ENCODE measurements at places on chromosomes 12 and 14.

DNA sequence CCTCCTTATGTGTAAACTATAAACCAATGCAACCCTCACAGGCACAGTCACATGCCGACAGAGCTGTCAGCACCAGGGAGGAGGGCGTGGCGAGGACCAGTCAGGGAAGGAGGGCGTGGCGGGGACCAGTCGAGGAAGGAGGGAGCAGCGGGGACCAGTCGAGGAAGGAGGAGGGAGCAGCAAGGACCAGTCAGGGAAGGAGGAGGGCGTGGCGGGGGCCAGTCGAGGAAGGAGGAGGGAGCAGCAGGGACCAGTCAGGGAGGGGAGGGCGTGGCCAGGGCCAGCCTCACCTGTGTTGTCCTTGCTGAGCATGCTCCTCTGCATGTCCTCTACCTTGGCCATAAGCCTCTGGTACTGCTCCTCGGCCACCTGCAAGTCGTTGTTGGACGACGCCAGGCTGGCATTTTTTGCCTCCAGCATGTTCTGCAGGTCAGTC, 24.2 kb downstream of the GOLGA3 start:
- no peak for DNase-seq

DNA sequence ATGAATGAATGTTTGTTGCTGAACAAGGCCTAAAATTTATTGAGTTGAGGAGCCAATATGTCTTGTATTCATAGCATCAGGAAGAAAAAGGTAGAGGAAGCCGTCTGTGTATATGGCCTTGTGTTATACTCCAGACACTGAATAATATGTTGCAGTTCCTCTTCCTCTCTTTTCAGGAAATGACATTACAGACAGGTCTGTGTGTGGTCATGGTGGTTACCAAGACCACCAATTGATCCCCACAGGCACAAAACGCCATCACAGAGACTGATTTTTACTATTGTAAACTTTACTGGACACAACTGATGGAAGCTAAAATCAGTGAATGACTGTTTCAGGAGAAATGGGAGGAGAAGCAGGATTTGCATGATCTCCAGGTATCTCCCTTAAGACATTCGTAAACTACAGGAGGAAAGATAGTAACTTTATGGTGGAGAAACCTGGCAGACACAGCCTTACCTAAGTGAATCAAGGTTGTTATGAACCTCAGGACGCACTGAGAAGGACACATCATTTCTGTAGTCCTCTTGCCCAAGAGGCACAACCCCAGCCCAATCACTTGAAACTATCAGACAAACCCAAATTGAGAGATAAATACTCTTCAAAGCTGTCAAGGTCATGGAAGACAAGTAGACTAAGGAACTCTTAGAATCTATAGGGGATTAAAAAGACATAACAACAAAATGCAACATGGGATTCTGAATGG, 334.1 kb upstream of the RGS6 start:
- peak; percentile 25 for DNase-seq

DNA sequence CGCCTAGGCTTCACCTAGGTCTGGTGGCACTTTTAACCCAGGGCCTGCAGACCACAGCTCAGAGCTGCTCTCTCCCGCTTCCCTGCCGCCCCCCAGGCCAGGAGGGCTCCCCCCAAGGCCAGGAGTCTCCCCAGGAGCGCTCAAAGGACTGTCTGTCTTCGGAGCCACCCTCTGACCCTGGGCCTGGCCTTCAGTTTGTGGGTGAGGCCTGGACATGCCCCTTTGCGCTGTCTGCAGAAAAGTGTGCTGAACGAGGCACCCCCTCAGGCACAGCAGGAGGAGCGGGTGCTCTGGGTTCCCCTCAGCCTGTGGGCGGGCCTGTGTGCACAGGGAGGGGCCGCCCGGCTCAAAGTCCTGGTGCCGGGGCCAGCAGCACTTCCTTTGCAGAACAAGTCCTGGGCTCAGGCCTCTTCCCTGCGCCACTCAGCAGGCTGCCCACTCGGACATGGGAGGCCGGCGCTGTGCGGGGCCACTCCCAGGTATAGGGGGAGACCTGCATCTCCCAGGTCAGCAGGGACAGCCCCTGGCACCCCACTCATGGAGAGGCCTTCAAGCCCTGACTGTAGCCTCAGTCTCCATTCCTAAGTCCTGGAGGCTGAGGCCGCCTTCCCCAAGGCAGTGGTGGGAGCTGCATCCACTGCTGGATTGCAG, 14.3 kb downstream of the DEGS2 start:
- no peak for DNase-seq

DNA sequence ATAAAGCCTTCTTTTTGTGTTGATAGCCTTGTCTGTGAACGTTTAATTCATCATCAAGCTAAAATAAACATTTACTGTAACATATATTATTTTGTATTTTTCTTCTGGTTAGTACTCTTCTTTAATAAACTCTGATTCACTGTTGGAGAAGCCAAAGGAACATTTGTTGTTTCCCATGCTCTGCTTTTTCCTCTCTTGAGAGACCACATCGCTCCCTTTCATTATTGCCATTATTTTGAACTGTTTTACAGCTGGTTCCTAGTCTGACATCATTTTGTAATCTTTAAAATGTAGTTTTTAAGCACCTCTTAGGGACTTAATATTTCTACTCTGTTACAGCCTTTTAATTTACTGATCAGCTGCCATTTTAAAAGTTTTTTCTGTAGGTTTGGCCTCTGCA, 301.8 kb downstream of the NPAS3 start:
- no peak for DNase-seq

GRCh38 chr12:114704096-114704495, 20.1 kb upstream of the TBX3 start:
- no peak for DNase-seq

DNA sequence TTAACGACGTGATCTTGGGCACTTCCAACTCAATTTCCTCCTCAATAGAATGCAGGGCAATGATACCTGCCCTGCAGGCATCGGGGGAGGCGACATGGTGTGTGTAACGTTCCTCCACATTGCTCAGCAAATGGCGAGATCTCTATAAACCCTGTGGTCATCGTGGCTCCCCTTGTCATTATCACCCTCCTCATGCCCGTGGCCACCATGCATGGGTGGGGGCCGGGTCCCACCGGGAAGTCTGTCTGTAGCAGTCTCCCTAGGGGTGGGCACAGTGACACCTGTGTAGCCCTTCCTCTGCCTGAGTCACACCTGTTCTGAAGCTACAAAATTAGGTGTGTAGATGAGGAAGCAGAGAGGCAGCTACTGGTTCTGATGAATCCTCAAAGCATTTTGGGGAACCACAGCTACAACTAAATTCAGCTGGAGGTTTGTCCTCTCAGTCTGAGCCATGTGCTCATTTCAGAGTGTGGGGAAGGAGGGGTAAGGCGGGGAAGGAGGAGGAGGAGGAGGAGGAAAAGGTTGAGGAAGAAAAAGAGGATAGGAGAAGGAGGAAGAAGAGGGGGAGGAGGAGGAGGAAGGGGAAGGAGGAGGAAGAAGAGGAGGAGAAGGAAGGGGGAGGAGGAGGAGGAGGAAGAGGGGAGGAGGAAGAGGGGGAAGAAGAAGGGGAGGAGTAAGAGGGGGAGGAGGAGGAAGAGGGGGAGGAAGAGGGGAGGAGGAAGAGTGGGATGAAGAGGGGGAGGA, 11.0 kb upstream of the CACNA2D4 start:
- no peak for DNase-seq

GRCh38 chr14:101877766-101878165, 86.6 kb upstream of the DYNC1H1 start:
- no peak for DNase-seq

DNA sequence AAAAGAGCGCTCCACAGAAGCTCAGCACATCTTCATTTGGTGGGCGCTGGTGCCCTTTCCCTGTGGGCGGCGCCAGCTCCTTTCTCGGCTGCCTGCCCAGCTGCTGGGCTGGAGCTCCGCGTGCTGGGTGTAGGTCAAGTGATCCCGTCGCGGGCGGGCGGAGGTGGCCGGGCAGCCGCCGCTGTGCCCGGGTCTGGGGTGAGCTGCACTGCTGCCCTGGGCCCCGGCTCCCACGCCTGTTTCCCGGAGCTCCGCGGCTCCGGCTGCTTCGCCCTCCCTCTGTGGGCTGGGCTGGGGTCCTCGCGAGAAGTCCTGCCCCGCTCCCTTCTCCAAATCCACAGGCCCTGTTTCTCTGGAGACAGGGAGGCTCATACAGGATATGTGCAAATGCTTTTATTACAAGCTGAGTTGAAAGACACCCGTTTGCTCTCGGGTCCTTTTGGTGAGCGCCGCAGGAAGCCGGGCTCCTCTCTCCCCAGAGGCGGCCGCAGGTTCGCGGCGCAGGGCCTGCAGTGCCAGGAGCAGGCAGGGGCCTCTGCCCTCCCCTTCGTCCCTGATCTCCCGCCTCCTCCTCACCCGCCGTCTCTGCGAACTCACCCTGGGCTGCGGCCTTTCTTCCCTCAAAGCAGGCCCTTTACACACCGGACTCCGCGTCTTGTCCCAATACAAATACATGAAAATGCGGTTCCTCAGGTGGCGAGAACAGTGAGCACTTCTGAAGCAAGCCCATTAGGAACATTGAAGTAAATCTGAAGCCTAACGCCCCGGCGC, 67.8 kb upstream of the CAPRIN2 start:
- DNase-seq = peak; percentile 41

DNA sequence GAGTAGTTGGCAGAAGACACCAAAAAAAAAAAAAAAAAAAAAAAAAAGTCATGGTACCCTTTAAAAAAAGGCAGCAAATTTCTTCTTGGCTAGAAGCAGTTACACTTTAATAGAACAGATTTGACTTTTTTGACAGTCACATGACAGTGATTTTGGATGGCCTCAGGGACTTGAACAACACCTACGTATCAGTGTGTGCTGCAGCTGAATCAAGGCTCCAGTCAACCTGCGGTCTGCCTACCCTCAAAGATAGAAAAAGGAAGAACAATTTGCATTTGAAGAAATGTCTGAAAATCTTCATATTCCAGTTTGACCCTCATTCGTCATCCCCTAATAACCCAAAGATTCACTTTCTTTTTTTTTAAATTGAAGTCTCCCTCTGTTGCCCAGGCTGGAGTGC, 53.9 kb downstream of the MDM2 start:
- DNase-seq = no peak

GRCh38 chr12:82874945-82875344, 188.2 kb downstream of the TMTC2 start:
- DNase-seq = no peak

GRCh38 chr12:58803908-58804307, 116.4 kb downstream of the LRIG3 start:
- no peak for DNase-seq

- DNase-seq = no peak
Measured at GRCh38 chr14:50321009-50321660, 9.0 kb downstream of the DMAC2L start.

DNA sequence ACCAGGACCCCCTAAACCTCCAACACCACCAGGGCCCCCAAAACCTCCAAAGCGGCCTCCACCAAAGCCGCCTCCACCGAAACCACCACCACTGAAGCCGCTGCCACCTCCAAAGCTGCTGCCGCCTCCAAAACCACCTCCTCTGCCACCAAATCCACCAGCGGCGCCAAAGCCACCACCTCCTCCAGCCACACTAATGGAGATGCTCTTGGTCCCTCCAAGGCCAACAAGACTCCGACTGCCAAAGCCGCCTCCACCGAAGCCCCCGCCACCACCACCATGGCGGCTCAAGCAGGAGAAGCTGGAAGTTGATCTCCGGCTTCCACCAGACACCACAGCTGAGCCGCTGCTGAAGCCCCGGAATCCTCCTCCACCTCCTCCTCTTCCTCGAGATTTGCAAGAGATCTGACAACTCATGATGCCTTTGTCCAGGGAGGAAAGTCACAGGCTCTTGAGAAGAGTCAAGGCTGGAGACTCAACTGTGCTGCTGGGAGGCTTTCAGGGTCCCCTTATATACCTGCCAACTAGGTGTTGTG, at the start of gene KRT2:
Gene KRT2 (minus strand): TSS at position 486 of the 536 bp plus-strand sequence. CDS start 69 bp downstream, at position 417.
- no peak for DNase-seq

DNA sequence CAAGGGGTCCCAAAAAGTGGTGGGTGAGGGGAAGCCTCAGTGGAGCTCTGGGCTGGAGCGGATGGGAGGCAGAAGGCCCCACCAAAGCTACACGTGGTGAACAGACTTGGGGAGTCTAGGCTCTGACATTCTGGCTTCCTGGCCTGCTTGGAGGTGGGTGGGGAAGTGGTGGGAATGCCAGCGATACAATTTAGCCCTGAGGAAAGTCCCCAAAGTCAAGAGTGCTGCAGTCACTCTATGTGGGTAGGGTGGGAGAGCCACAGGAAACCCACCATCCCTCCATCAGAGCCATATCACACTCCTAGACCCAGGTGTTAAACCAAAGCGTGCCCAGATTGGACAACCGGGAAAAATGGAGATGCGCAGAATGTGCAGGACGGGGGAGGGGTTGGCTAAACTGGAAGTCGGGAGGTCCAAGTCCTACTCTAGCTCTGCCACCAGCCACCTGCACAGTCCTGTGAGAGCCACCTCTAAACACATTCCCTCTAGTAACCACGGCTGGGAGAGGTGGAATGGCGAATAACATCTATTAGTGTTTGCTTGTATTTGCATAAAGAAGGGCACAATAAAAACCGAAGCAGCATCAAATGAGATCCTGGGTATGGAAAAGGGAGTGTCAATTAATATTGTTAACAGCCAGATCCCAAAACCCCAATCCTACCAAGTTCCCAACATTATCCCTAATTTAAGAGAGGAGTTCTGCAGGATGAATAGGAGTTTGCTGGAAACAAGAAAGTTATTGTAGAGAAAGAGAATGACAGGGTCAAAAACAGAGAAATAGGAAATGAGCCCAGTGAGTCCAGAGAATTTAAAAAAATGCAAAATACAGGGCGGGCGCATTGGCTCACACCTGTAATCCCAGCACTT, 14.0 kb upstream of the CD9 start:
- DNase-seq = no peak

GRCh38 chr14:85188836-85189235, 341.1 kb upstream of the FLRT2 start:
- no peak for DNase-seq

GRCh38 chr12:22610131-22610530, 14.8 kb upstream of the ETNK1 start:
- DNase-seq = no peak

- no peak for DNase-seq
Measured at GRCh38 chr14:68684466-68685418, 108.1 kb downstream of the ZFP36L1 start.

DNA sequence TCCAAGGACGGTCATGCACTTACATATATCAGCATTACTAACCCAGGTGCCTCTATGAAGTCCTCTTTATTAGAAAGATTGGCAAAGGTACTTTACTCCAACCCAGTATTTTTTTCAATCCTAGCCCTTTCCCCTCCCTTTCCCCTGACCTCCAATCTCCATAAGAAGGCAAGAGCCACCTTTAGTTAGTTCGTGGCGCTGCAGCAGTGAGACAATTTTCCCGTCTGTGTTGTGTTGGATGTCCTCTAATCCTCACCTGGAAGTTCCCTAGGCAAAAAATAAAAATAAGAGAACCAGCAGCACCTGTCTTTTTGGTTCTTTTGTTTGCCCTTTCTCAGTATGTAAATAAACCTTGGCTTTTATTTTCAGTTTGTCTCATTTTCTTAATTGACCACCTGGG, 439.6 kb upstream of the LRFN5 start:
- DNase-seq = no peak

GRCh38 chr12:72275526-72275925, 3.4 kb downstream of the TRHDE start:
- no peak for DNase-seq

DNA sequence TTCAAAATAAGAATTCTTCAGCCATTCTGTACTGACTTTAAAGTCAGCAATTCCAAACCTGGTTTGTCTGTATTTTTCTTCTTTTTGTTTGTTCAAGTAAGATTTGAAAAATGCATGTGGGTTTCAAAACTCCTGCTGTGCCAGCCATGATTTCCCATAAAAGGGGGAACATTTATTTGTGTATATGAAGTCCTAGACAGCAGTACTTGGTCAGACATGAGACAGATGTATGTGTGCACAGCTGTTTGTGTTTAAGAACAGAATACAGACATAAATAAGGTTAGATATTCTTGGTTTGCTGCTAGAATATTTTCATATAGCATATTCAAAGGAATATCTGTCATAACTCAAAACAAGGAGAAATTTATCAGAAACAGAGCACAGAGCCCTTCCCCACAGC, 236.0 kb downstream of the ADAMTS20 start:
- DNase-seq = no peak

All from GM12891 (cell line).